ENCODE measurements at places on chromosomes 11 and 22. TPM values are rescaled to one million over a fixed set of nuclear protein-coding genes. Genes with fewer than 3 reads are reported as not detected.

GRCh38 chr22:26763633-26764361, 106.4 kb downstream of the MIAT start:
- peak; percentile 56 for DNase-seq

DNA sequence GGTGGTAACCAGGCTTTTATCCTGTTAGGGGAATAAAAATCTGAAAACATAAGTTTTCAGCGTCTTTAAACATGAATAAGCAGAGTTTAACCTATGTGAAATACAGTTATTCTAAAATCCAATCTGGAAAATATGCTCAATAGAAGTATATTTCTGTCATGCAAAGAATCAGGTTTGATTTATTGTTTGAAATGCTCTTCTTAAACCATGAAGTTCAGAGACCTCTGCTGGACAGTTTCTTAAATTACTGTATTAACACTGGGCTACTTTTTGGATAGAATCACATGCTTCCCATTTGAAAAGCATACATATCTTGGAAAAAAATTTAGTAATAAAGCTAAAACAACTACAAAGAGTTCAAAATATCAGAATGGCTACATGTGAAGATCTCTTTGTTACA, 25.4 kb downstream of the APIP start:
- peak; percentile 78 for DNase-seq

DNA sequence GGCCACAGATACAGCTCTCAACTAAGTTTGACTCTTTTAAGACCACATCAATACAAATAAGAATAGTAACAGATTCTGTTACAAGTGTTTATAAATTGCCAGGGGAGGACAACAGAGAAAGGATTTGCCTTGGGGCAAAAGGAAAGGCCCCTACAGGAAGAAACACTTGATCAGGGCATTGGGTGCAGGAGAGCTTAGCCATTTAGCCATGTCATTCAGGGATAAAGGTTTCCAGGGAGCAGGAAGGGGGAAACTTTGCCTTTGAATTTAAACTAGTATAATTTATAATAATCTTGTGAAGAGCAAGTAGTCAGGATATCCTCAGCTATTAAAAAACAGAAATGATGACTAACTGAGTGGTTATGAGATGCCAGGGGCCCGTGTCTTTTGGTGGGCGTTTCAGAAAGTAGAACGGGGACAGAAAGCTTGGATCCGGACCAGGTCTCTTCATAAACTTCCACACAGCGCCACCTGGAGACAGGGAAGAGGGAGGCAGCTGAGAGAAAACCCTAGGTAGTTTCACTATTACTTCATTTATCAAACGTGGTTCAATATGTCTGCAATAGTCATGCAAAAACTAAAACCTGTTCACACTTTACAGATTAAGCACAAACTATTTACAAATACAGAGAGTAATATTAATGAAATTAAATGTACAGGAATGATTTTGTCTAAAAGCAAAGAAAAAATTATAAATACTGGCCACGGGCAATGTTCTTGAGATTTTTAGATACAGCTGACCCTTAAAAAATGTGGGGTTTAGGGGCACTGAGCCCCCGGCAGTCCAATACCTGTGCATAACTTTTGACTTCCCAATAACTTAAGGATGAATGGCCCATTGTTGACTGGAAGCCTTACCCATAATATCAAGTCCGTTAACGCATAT, 11.0 kb upstream of the SLC5A4 start:
- peak; percentile 67 for DNase-seq

GRCh38 chr11:106276126-106276525, 198.7 kb downstream of the AASDHPPT start:
- peak; percentile 17 for DNase-seq

- no peak for DNase-seq
Measured at GRCh38 chr22:50267591-50268390, 2.4 kb downstream of the MAPK11 start.

DNA sequence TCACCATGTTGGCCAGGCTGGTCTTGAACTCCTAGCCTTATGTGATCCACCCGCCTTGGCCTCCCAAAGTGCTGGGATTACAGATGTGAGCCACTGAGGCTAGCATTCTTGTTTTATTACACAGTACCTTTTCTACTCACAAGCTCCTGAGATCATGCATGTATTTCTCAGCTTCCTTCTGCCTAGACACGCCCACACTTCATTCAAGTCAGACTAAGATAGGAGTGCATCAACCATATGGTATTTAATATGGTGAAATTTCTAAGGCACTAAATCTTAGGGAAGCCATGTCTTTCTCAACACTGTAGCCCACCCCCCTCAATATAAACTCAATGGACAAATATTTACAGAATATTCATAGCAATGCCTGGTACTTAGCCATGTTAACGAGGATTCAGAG, 62.1 kb downstream of the SLC25A17 start:
- DNase-seq: peak; percentile 23

DNA sequence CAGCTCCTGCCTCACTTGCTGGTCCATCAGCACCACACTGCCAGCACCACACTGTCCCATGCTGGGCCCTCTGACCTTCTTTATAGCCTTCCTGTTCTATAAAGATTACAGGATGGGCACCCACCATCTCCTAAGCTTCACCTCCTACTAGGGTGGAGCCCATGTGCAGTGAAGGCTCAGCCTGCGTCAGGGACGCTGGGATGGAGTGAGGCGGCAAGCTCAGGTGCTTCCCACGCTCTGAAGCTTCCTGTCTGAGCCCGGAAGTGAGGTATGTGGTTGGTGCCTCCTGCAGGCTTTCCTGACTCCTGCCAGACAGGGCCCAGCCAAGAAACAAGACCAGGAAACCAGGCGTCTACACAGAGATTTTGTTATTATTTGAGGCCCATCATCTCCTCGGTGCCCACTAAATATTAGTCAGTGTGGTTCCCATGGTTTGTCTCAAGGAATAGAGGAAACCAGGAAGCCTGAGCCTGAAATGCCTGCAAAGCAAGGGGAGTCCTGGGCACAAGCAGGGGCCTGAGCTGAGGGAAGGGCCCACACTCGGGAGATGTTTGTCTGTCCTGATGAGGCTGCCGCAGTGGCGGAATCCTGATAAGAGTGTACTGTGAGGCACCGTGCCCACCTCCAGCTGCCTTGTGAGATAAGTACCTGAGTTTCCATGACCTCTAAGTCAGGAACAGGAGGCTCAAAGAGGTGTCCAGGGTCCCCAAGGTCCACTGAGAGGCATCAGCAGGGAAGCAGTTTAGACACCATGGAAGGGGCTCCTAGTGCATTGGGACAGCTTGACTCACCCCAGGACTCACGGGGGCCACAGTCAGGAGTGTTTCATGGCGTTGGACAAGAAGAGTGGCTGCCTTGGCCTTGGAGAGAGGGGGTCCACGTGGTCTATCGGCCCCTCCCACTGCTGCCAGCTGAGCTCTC, 22.0 kb downstream of the RSPH14 start:
- DNase-seq: no peak

DNA sequence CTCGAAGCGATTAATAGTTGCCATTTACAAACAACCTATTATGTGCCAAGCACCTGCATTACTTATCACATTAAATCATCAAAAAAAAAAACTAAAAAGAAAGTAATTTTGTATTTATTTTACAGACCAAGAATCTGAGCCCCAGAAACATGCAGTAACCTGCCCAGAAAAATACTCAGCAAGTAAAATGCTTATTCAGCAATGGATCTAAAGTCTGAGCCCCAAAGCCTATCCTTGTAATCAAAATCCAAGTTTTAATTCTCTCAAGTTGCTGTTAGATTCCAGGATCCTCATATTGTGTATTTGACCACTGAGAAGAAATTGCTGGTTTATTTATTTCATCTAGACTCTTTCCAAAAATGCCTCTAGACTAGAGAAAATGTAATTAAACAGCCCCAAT, 783.3 kb upstream of the API5 start:
- no peak for DNase-seq

- no peak for DNase-seq
Measured at GRCh38 chr11:15412054-15412453, 297.3 kb downstream of the INSC start.

GRCh38 chr11:96486890-96487611, 97.2 kb downstream of the JRKL start:
- DNase-seq: peak; percentile 95

- no peak for DNase-seq
Measured at GRCh38 chr22:38270091-38270992, 2.5 kb downstream of the TMEM184B start.

DNA sequence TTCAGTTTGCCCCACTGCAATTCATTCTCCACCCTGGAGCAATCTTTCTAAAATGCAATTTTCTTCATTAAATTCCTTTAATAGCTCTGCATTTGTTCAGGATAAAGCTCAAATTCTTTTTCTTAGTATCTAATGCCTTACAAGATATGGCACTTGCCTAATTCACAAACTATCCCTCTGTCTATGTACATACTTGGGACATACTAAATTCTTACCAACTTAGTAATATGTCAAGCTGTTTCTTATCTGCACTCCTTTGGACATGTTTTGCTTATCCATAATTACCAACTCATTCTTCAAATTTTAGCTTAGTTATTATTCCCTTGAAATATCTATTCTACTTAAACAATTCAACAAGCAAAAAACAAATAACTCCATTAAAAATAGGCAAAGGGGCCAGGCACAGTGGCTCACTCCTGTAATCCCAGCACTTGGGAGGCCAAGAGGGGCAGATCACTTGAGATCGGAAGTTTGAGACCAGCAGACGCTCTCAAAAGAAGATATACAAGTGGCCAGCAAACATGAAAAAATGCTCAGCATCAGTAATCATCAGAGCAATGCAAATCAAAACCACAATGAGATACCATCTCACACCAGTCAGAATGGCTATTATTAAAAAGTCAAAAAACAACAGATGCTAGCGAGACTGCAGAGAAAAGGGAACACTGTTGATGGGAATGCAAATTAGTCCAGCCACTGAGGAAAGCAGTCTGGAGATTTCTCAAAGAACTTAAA, 96.9 kb downstream of the FAM76B start:
- no peak for DNase-seq

DNA sequence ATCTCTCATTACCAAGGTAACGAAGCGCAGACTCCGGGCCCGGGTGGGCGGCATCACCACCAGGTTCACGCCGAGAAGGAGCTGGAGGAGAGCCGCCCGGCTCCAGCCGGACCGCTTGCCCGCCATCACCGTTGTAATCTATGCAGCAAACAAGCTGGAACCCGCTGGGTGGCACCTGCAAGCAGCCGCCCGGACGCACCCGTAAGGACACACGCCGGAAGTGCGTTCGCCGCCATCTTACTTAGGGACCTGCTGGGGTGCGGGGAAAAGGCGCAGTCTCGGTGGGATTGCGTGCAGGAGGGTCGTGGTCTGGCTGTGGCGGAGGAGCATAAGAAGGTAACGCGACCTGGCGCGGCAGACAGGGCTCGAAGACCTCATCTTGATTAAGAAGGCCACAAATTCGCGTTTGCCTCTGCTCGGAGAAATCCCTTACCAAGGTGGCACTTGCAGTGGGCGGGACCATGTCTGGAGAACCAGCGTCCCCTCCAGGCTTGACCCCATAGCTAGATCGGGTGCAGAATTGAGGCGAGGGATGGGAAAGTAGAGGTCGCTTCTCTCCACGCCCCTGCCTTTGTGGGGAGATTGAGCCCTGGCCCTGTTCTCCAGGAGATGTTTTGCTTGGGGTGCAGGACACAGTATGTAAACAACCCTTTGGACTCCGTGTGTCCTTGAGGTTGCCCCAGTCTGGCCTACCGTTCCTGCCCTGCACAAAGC, at the start of gene ACP2:
Gene ACP2, minus strand, starts transcription at position 151 of the 714 bp plus-strand sequence. Its CDS starts 25 bp downstream, at position 126.
- DNase-seq: peak; percentile 83

GRCh38 chr22:44571566-44572413, 73.8 kb upstream of the RTL6 start:
- no peak for DNase-seq

DNA sequence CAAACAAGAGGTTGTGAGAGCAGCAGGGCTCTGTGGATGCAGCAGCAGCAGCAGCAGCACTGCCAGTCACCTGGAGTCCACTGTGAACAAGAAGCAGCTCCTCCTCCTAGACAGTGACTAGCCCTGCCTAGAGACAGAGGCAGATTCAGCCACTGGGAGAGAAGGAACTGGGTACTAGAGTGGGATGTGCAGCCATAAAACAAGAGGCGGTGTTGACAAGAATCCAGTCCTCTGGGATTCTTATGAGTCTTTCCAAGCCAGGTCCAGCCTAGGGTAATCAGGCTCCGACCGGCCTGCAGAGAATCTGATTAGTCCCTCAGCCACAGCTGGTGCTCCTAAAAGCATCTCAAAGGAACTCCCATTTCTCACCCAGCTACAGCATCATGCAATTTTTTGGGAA, 83.9 kb upstream of the USP47 start:
- DNase-seq: no peak

DNA sequence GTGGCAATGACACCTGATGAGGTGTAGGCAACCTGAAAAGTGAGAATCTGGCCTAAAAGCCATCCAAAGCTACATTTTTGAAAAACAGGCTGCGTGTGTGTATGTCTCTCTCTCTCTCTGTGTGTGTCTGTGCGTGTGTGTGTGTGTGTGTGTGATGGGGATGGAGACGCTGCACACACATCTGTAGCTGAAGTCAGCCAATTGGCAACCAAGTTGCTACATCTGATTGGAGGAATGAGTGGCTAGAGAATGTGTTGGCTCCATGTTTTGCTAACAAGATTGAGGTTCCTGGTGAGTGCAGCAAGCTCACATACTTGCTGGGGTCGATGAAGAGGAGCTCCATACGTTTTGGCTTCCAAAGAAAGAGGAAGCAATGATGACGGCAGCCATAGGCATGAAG, 311.4 kb upstream of the NCAM1 start:
- no peak for DNase-seq

GRCh38 chr11:119518746-119519730, 96.1 kb upstream of the THY1 start:
- peak; percentile 68 for DNase-seq

- no peak for DNase-seq
Measured at GRCh38 chr11:111336582-111337256, 38.4 kb downstream of the POU2AF3 start.

DNA sequence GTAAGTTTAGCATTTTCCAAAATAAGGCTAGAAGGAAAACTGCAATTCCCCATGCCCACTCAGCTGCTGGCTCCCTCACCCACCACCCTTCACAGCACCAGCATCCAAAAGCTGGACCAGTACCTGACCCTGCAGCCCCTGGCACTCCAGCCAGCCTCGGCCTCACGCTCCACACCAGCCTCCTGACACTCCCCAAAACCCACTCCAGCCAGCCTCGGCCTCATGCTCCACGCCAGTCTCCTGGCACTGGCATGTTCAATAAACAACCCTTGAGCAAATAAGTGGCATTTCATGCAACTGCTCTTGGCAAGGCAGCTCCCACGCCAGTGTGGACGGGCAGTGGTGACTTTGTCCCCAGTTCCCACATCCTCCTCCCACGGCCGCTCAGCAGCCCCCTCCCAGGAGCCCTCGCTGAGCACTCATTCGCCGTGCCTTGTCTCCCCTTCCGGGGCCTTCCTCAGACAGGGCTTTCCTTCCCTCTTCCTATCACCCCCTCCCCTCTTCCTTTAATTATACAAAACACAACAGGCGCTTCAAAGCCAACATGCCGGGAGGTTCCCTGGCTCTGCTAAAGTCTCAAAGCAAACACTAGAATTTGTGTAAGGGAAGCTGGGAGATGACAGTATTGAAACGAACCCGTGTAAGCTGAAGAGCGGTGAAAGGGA, 6.8 kb downstream of the TOLLIP start:
- DNase-seq: no peak

GRCh38 chr11:120482149-120482548, 29.4 kb upstream of the GRIK4 start:
- peak; percentile 65 for DNase-seq

- no peak for DNase-seq
Measured at GRCh38 chr11:86753459-86753858, 46.9 kb upstream of the PRSS23 start.

The C11orf42 gene
- not detected for total RNA-seq

The FXYD2 gene
- not detected for total RNA-seq

The UPK2 gene
- total RNA-seq: not detected

The ALDH3B1 gene
- 28.1 TPM for total RNA-seq

The TEAD1 gene
- total RNA-seq: 70.2 TPM

The RAB6A gene
- 109 TPM for total RNA-seq

The CBLIF gene
- total RNA-seq: not detected

The HTR3B gene
- total RNA-seq: not detected

The MAPK8IP2 gene
- 1.2 TPM for total RNA-seq

The ALX4 gene
- total RNA-seq: not detected

Measured in PC-3 (cell line).